T-helper 17 cell (primary cell): ENCODE measurements at places on chromosomes 7 and 10.

- no peak for DNase-seq
Measured at GRCh38 chr7:23105086-23105643, 420 bp upstream of the KLHL7 start.

- no peak for DNase-seq
Measured at GRCh38 chr7:22676385-22676784, 50.6 kb upstream of the IL6 start.

GRCh38 chr10:70605161-70605560 is 2.6 kb upstream of the PRF1 start:
- no peak for DNase-seq

GRCh38 chr7:4738711-4739527 is 36.5 kb upstream of the AP5Z1 start:
- no peak for DNase-seq

DNA sequence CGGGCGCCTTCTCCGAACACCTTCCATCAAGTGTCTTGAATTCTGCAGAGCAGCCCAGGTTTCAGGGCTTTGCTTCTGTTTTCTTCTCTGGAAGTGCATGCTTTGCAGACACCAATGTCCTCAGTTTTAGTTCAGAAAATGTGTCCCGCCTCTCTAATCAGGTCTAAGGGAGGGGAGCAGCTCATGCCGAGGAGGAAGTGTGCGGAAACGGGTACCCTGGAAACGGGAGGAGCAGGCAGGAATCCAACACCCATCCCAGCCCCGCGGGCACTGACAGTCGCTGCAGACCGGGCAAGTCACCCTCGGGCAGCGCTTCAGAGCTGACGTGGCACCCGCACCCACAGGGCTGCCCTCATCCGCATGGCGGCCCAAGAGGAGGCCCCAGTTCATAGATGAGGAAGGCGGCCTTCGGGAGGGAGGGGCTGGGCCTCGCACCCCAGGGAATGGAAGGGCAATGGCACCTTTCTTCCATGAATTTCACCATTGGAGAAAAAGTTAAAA is 338.7 kb downstream of the DNAJB6 start:
- DNase-seq, result no peak

- no peak for DNase-seq
Measured at GRCh38 chr7:126659124-126659523, 593.6 kb downstream of the GRM8 start.

GRCh38 chr10:57218382-57218781 is 857.3 kb upstream of the ZWINT start:
- DNase-seq, result no peak

- no peak for DNase-seq
Measured at GRCh38 chr10:123782549-123782948, 109.1 kb downstream of the CPXM2 start.

DNA sequence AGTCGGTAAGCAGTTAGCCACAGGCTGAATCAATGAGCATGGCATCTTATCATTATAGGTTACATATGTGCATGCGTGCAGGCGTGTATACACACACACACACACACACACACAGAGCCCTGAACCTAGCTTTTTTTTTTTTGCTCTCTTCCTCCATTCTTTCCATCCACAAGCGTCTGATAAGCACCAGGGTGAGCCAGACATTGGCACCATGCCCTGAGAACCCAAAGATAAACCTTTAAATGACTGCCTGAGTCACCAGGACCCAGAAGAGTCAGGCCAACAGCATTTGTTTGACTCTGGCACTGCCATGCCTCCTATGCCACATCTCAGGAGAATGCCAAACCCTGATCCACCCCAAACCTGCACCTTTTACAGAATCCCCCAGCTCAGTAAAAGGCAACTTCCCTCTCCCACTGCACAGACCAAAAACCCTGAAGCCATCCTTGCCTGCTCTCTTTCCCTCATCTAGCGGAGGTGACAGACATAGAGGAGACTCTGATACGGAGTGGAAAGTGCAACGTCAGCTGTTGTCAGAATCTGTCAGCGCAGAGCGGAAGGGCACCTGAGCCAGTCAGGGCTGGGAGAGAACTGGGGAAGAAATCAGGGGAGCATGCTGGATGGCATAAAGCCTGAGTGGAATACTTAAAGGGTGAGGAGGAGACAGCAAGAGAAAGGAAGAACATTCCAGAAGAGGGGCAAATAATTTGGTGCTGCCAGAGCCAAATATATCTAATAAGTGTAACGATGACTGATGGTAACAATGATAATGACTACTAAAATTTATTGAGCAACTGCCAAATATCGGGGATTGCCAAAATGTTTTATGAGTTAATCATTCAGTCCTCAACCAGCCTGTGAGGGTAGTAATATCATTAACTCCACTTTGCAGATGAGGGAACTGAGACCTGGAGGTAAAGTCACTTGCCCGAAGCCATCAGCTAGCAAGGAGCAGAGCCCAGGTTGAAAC is 3.2 kb downstream of the PARP12 start:
- DNase-seq, result no peak

DNA sequence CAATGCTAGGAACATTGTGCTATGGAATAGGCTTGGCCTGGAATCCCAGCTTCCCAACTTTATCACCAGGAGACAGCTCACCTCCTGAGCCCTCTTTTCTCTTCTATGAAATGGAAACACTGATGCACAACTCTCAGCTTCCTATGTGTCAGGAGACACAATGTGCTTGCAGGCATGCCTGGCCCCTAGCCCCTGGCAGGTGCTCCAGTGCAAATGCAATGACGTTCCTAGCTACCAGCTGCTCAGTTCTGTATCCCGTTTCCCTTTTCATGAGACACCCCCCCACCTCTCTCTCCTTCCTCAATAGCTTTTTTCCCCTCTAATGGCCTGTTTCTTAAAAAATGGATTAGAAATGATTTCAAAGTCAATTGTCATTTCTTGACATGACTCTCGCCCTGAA is 30.7 kb downstream of the HABP2 start:
- DNase-seq, result no peak

- DNase-seq, result no peak
Measured at GRCh38 chr10:61047788-61048560, 104.0 kb upstream of the RHOBTB1 start.
